NCI-H1417 treated with DMSO at 0.1 percent for 48 hours (cell line): ENCODE measurements at places on chromosomes 1 and 21.

GRCh38 chr1:21216835-21217811 lies 40.4 kb upstream of the EIF4G3 start:
- DNase-seq, result no peak

DNA sequence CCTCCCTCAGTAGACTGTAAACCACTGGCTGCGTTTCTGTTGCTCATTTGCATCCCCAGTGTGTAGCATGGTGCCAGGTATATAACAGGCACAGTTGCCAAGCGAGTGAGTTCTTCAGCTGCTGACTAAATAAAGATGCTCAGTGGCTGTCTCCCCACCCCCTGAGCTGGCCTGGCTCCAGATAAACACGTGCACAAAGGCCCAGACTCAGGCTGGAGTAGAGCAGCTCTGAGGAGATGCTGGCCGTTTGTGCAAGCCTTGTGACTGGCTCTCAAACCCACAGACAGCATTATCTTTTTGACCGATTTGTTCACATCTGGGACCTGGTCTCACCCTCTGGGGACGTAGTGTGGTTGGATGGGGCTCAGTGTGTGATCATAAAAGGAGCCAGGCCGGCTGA lies 7.1 kb downstream of the CHRNB2 start:
- peak; percentile 14 for DNase-seq

- DNase-seq, result no peak
Observed at GRCh38 chr1:206006946-206007345, 3.8 kb upstream of the RAB7B start.

- DNase-seq, result no peak
Observed at GRCh38 chr21:33811167-33812010, 104.2 kb downstream of the ATP5PO start.

GRCh38 chr1:91026320-91026719 lies 4.5 kb upstream of the ZNF644 start:
- no peak for DNase-seq

DNA sequence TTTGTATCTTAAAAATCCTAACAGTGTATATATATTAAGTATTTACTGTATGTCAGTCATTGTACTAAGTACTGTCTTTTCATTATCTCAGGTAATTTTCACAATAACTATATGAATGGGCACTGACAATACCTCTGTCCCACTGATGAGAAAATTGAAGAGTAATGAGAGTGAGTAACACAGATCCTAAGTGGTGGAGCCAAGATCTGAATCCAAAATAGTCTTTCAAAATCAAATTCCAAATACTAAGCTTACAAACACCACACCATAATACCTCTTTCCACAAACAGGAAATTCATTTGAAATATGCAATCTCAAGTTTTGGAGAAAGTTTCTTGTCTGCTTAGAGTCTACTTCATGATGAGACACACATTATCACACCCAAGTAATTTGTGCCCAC lies 105.9 kb upstream of the EDEM3 start:
- no peak for DNase-seq

DNA sequence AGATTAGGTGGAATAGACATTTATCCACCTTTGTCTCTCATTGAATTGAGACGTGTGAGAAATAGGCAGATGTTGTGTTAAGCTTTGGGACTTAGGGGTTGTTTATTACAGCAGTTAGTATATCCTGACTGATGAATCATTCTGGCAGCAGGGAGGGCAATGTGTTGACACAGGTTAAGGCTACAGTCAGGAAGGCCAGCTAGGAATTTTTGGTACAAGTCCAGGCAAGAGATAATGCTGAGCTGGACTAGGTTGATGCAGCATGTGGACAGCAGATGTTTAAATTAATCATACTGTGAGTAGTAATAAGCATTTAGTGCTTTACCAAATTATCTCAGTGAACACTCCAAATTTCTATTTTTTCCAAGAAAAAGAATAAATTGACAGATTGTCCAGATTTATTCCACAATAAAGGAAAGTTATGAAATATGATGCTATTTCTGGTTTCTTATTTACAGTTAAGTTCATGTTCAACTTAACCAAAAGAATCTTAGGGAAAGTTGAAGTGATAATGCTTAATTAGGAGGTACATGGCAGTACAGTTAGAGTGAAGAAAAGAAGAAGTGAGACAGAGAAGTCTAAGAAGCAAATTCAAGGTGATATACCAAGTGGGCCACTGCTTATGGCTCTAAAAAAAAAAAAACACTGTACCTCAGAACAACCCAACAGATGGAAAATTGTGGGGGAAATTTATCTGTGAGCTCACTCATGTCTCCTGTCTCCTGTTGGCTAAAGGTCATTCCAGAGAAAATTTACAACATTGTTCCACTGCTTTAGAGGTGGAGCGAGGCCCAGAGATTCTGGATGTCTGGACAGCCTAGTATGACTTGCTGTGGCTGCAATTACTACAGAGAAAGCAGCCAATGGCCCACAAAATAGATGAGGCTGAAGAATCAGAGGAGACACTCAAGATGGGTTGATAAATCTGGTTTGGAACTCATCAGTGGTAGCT lies 102.7 kb upstream of the C21orf91 start:
- no peak for DNase-seq

DNA sequence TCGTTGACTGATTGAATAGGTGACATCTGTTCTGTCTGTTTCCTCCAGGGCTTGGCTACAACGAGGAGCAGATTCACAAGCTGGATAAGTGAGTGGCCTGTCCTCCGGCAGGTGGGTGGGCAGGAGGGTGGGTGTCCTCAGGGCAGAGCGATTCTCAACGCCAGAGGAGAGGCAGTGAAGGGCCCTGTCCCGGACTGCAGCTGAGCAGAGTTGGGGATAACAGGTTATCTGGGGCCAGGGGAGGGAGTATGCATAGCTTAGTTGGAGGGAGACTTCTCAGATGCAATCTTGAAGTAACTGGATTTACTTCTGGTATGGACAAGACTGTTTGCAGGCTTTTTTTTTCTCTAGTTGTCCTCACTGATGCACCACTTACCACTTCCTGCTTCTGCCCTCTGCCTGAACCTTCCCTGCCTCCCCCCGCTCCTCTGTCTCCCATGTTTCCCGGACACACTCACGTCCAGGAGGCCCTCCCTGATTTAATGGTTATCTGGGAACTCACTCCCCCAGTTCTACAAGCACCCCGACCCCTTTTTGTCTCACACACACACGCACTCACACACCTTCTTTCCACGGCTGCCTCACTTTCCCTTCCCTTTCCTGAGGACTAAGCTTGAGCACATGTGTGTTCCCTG lies 16.4 kb upstream of the RASSF5 start:
- no peak for DNase-seq

DNA sequence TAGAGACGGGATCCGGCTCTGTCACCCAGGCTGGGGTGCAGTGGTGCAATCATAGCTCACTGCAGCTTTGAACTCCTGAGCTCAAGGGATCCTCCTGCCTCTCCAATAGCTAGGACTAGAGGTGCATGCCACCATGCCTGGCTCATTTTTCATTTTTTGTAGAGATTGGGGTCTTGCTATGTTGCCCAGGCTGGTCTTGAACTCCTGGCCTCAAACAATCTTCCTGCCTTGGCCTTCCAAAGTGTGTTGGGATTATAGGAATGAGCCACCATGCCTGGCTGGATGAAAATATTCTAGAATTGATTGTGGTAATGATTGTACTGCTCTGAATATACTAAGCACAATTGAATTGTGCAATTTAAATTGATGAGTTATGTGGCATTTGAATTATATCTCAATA lies 21.9 kb downstream of the ZMYM4 start:
- DNase-seq, result no peak

GRCh38 chr1:204623894-204624361 lies 61.6 kb downstream of the LRRN2 start:
- DNase-seq, result no peak

DNA sequence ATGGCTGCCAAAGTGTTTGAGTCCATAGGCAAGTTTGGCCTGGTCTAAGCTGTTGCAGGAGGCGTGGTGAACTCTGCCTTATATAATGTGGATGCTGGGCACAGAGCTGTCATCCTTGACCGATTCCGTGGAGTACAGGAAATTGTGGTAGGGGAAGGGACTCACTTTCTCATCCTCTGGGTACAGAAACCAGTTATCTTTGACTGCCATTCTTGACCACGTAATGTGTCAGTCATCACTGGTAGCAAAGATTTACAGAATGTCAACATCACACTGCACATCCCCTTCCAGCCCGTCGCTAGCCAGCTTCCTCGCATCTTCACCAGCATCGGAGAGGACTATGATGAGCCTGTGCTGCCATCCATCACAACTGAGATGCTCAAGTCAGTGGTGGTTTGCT lies 215.8 kb upstream of the JUN start:
- no peak for DNase-seq
